ENCODE measurements at places on chromosomes 11 and 22.

- no peak for DNase-seq
Observed at GRCh38 chr22:37777122-37777687, 30.5 kb upstream of the GCAT start.

DNA sequence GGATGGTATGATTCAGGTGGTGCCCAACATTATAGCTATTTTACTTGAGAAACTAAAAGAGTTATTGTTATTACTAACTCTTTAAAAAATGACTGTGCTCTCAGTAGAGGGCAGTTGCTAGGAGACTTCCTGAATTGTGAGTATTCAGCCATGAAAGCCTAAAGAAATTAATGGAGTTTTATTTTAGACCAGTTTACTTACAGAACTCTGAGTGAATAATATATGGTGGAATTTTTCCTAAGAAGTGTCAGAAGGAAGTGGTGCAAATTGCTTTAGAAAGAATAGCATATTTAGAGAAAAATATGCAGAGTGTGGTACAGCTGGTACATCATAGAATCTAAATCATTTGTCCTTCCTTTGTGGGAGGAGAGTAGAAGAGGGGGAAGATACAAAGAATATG is 689.9 kb upstream of the CCDC90B start:
- DNase-seq, result no peak

DNA sequence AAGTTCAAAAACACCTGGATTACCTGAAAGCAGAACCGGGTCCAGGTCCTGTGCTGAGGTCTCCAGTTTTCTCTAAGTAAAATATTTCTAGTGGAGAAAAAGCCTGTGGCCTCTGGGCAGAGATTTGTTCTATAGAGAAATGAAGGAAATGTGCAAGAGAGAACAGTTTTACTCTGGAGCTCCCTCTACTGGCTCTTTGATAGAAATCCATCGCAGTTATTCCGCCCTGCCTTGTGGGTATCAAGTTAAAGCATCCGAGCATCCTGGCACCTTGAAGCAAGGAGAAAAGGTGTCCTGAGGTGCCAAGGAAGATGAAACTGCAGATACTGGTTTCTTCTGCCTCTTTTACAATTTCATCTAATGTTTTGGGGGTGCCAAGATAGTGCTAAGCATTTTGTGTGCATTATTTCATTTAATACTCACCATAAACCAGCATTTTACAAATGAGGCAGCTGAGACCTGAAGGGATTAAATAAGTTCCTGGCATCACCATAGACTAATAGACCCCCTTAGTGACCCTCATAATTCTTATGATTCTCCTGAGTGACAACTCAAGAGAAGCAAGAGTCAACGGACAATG is 113.1 kb upstream of the HSD17B12 start:
- peak; percentile 11 for DNase-seq

GRCh38 chr22:41411021-41411851 is 29.5 kb downstream of the TEF start:
- no peak for DNase-seq

- no peak for DNase-seq
Observed at GRCh38 chr22:49267996-49268395, 559.7 kb downstream of the BRD1 start.

GRCh38 chr22:38700270-38700788 is 414 bp downstream of the JOSD1 start:
- DNase-seq, result no peak

Data from pulmonary artery endothelial cell (primary cell).